HCEC 1CT (cell line): ENCODE measurements at places on chromosomes 5 and 9.

- peak; percentile 42 for DNase-seq
These were observed 148.6 kb downstream of the CDH9 start for GRCh38 chr5:26889815-26890214.

DNA sequence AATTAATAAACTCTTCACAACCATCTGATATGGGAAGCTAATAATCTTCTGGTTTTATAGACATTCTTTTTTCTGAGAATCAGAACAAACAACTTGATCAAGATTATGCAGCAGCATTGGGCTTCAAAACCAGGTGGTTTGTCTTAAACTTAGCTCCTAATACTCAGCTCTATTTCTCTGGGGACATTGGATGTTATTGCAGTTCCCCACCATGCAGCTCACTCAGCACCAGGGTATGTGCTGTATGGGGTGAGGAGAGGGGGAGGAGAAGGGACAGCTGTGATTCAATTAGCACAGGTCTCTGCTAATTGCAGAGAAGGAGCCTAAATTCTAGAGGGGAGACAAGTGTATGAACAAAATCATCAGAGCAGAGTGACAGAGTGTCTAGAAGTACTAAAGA is 210.7 kb upstream of the TNC start:
- DNase-seq = no peak

DNA sequence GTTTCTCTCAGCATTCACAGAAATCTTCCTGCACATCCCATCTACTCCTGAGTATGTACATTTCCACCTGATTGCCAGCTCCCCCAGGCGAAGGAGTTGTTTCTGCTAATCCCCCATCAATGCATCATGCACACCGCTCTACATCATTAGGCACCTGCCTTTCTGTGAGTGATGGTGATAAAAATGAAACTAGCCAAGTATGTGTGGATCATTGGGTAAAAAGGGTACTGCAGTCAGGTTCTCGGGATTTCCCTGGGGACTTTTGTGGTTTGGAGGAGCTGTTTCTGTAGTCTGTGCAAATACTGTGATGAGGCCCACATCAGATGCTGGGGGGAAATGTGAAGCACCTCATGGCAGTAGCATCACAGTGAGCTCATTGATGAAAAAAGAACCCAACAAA is 30.4 kb downstream of the CAMK4 start:
- DNase-seq = no peak

- no peak for DNase-seq
These were observed 1.0 kb downstream of the CLIC3 start for GRCh38 chr9:136995362-136995761.
